Nasal cavity respiratory epithelium epithelial cell of viscerocranial mucosa (primary cell): ENCODE measurements at places on chromosomes 6 and 20. TPM values are rescaled to one million over a fixed set of nuclear protein-coding genes. Genes with fewer than 3 reads are reported as not detected.

The KIAA1755 gene
- total RNA-seq, result not detected in 2 replicates

The TPD52L1 gene
- total RNA-seq, result 229 and 324 TPM in 2 replicates

The PROKR2 gene
- not detected in 2 replicates for total RNA-seq

The CCR6 gene
- total RNA-seq, result not detected in 2 replicates

The SYNDIG1 gene
- total RNA-seq, result 0.07 TPM in 1 of 2 replicates, not detected in the other

The ANKEF1 gene
- total RNA-seq, result 9.6 and 13.7 TPM in 2 replicates

The ZBTB46 gene
- 1.2 and 1.7 TPM in 2 replicates for total RNA-seq

The BPI gene
- not detected in 2 replicates for total RNA-seq

The MCCD1 gene
- not detected in 2 replicates for total RNA-seq

The RWDD2A gene
- total RNA-seq, result 1.1 and 4.1 TPM in 2 replicates

The SAMD3 gene
- total RNA-seq, result not detected in 2 replicates

The DDX43 gene
- 0.34 and 1.00 TPM in 2 replicates for total RNA-seq

The OPRM1 gene
- total RNA-seq, result not detected in 2 replicates

The SLC26A8 gene
- not detected in 2 replicates for total RNA-seq

The IL17F gene
- total RNA-seq, result not detected in 2 replicates

The CTSZ gene
- total RNA-seq, result 57.4 and 119 TPM in 2 replicates

The PTCRA gene
- total RNA-seq, result not detected in 2 replicates

The SMOC2 gene
- 0.14 TPM in 1 of 2 replicates, not detected in the other for total RNA-seq

The GNAS-AS1 gene
- total RNA-seq, result under 0.01 and 0.28 TPM in 2 replicates
